Activated T-cell treated with anti-CD3 and anti-CD28 coated beads, Interleukin-2, amount 50 U/mL, for 48 hours (primary cell): ENCODE measurements at places on chromosomes 7 and 10.

DNA sequence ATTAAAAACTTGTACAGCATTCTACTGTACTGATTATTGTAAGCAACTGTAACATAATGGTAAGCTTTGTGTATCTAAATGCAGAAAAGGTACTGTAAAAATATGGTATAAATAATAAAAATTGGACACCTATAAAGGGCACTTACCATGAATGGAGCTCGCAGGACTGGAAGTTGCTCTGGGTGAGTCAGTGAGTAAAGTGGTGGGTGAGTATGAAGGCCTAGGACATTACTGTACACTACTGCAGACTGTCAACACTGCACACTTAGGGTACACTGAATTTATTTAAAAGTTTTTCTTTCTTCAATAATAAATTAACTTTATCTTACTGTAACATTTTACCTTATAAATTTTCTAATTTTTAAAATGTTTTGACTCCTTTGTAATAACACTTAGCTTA lies 118.6 kb upstream of the ASAH2 start:
- no peak for DNase-seq

DNA sequence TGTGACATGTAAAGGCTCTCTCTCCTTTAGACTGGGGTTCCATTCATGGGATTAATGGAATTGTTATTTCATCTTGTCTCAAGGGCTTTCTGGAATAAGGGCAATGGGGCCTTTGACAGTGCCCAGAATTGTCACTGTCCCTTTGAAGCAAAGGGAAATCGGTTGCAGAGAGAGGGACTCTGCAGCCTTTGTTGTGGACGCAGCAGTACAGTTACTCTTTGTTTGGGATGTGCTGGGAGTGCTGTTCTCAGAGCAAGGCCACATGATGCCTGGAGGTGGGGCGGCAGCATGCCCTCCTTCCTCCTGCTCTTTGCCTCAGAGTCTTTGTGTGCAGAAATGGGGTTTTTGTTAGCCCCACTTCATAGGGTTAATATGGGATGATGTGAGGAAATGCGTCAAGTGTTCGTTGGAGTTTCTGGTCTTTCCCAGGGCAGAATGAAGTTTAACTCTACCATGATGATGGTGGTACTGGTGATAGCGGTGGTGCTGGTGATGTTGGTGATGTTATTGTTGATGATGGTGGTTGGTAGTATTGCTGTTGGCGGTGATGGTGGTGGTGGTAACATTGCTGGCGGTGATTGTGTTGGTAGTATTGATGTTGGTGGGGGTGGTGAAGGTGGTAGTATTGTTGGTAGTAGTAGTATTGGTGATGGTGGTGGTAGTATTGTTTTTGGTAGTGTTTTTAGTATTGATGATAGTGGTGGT lies 45.3 kb downstream of the DOCK1 start:
- DNase-seq, result no peak

- no peak for DNase-seq
Observed at GRCh38 chr7:116173051-116174028, 37.0 kb upstream of the TES start.

DNA sequence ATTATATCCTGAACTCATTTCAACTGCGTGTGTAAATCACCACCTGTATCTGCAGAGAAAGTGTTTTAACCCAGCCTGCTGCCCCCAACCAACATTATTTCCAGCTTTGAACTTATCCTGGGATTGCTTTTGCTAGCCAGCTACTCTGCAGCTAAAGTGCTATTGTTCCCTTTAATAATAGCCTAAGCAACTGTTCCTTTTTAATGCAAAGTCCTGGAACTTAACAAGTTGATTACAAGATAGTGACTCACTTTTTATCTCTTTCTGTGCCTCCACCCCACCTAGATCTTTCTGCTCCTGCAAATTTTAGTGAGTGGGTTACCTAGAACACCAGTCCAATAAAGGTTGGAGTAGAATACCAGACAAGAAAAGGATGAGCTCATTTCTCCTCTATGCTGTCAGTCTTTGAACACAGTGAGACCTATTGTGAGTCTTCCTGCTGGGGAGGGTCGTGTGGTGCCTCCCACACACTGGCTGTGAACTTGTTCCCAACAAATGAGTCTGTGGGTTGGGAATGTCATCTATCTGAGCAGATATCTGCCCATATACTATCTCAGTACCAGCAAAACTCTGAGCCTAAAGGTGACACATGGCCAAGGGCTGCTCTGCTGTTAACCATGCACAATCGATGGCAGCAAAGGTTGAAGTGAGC lies 137.7 kb downstream of the FAM204A start:
- no peak for DNase-seq

DNA sequence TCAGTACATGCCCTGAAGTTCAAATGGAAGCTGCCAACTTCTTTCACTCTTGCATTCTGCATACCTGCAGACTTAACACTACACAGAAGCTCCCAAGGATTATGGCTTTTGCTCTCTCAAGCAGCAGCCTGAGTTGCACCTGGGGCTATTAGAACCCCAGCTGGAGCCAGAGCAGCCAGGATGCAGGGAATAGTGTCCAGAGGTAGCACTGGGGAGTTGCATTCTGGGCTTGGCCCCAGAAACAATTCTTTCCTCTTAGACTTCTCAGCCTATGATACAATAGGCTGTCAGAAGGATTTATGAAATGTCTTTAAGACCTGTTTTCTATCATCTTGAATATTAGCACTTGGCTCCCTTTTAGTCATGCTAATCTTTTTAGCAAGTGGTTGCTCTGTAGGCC lies 886.7 kb upstream of the GHITM start:
- DNase-seq, result no peak

- no peak for DNase-seq
Observed at GRCh38 chr7:123537026-123537642, 2.7 kb upstream of the IQUB start.

DNA sequence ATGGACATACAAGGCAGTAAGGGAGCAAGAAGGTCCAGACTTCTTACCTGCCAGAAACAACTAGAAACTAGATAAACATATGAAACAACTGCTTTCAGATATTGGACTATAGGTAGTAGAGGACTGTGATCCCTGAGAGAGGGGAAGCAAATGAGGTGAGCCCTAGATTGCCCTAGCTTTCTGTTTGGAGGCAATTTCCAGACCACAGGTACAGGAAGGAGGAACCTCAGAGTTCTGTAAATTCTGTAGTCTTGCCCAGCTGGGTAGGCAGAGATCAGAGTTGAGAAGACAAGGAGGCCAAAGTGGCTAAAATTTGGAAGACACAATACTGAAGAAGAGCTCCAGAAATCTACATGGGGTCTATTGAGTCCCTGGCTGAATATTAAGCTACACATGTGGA lies 21.0 kb downstream of the CDK6 start:
- DNase-seq, result no peak

DNA sequence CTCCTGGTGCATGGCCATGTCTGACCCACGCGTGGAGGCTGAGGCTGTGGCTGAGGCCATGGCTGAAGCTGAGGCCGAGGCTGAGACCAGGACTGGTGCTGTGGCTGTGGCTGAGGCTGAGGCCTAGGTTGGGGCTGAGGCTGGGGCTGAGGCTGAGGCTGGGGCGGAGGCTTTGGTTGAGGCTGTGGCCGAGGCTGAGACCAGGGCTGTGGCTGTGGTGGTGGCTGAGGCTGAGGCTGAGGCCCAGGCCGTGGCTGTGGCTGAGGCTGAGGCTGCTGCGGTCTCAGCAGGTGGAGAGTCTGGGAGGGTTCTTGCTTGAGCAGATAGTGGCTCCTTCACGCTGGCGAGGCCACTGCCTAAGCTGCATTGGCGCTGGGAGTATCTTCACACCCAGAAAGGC lies 76.4 kb downstream of the WDR37 start:
- no peak for DNase-seq

DNA sequence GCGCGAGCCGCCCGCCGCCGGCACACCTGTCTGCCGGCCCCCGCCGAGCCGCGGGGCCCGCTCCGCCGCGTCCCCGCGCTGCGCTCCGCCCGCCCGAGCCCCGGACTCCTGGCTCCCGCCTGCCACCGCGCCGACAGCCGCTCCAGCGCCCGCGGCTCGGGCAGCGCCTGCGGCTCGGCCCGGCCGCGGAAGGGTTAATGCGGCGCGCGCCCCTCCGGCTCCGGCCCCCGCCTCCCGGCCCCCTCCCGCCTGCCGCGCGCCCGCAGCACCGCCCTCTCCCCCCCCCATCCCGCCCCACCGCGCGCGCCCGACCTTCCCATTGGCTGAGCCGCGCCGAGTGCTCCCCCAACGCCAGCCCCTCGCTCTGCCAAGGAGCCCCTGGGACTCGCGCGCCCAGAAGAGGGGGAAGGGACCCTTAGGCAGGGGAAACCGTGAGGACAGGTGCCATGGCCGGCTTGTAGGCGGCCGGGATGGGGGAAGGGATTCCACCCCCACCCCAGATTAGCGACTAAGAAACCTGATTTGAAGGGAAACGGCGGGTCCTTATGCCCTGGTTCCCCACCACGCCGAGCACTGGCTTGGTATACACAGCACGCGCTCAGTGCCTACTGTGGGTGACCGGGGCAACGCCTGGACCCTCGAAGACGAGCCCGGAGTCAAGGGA lies at the start of gene KCNH2:
Gene KCNH2 (minus strand): TSS at position 196 of the 664 bp plus-strand sequence. CDS start 408 bp downstream, outside the sequence.
- peak; percentile 49 for DNase-seq

- DNase-seq, result no peak
Observed at GRCh38 chr7:143314127-143314526, 1.8 kb upstream of the CLCN1 start.

DNA sequence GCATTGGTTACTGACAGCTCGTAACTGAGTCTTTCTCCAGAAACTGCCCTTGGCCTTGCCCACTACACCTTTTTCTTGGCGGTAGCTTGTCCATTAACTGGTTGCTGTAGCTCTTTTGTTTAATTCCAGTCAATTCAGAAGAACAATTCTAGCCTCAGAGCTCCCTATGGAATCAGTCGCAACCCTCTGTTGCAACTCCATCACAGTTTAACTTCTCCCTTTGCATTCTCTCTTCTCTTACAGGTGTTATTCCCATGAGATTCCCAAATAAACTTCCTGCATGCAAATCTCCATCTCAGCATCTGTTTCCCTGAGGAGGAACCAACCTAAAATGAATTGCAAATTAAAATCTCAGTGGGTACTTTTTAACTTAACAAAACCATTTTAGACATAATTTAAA lies 28.4 kb upstream of the TMEM26 start:
- DNase-seq, result no peak

DNA sequence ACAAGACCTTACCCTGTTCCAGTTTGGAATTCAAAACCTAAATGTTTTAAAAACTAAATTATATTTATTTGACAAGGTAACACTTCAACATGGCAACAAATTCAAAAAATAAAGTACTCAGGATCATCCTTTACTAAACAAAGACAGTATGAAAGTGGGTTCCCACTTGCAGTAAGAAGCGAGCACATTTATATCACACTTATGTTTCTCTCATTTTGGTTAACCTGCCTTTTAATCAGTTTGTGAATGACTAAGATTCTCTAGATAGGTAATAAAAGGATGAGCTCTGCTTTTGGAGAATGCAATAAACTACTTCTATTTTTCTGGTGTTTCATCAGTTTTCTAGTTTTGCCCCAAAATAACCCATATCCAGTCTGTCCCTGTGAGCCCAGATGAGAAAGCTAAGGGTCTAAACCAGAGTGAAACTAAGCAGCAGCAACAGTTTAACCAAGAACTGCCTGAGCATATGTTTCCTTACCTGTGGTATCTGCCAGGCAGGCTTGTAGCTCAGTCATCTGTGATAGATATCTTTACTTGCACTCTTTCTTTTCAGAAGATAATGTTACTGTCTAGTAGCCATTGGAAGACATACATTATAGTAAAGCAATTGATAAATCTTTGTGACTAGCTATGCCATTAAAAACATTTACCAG lies 64.1 kb downstream of the ABLIM1 start:
- DNase-seq, result no peak

GRCh38 chr7:132394283-132395198 lies 181.7 kb downstream of the PLXNA4 start:
- DNase-seq, result no peak

DNA sequence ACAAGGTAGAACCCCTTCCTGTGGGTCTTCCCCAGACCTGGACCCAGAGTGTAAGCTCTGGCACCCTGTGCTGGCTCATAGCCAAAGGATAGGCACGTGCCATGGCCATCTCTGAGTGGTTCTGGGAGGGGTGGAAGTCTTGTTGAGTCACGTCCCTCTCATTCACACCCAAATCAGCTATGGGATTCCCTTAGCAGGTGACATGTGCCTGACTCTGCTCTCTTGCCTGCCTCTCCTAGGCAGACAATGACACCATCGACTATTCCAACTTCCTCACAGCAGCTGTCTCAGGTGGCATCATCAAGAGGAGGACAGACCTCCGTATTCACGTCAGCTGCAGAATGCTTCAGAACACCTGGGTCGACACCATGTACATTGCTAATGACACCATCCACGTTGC lies 59.8 kb downstream of the C10orf120 start:
- DNase-seq, result no peak

GRCh38 chr10:102869258-102870198 lies at the start of gene AS3MT:
AS3MT (plus strand) TSS chr10:102869470; CDS start chr10:102869593, 123 bp downstream.
- peak; percentile 37 for DNase-seq

- DNase-seq, result no peak
Observed at GRCh38 chr7:13057462-13058200, 370.2 kb downstream of the ARL4A start.

DNA sequence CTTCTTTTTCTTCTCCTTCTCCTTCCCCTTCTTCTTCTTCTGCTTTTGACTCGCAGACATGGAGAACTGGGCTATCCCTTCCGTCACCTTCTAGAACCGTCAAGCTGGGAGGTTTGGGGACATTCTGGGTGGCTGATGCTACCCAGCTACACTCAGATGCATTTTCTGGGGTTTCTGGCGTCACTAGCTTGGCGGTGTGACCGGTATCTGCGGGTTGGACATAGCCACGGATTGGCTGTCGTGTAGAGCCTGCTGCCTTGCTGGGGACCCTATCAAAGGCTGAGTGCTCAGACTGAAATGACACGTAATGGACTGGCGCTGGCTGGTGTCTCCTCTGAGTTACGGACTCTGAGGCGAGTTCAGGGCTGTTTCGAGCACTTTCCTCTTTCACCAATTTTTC lies 101.7 kb downstream of the SVIL start:
- DNase-seq, result no peak

- DNase-seq, result no peak
Observed at GRCh38 chr7:66904063-66904593, 16.9 kb upstream of the TMEM248 start.

DNA sequence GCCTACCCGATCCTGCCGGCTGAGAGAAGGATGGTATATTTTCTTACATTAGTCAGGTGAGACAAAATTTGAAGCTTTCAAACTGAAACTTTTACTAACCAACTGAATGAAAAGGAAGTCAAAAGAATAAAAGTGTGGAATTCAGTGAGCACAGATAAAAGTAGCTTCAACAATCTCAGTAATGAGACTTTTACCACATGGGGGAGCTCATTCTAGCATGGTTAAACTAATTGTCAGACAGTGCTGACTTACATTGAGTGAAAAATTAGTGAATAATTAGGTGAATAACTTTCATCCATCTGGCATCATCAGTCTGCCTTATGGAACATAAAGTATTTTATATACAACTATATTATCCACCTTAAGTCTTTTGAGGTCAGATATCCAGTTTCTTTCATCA lies 8.4 kb downstream of the FAM237B start:
- no peak for DNase-seq

GRCh38 chr10:58513188-58514110 lies 777 bp downstream of the BICC1 start:
- DNase-seq, result peak; percentile 24

DNA sequence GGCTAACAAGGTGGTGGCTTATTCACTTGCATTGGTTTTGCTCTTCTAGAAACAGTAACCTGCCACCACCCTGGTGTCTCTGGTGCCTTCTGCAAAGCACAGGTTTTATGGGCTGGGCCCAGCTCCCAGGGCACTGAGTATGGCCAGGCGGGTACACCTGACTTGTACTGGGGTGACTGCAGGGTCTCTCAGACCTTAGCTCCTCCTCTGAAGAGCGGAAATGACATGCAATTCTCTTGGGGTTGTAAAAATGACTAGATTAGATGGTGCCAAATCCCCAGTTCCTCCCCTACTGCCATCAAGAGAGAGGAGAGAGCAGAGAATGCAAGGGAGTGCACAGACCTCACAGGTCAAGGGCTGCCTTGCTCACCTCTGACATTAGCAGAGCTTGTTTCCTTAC lies 14.7 kb downstream of the ESYT2 start:
- peak; percentile 65 for DNase-seq
